ENCODE measurements at places on chromosomes 7 and 10. TPM values are rescaled to one million over a fixed set of nuclear protein-coding genes. Genes with fewer than 3 reads are reported as not detected.
A peak's percentile ranks its signal among the peaks of the same experiment; 100 is the strongest.

DNA sequence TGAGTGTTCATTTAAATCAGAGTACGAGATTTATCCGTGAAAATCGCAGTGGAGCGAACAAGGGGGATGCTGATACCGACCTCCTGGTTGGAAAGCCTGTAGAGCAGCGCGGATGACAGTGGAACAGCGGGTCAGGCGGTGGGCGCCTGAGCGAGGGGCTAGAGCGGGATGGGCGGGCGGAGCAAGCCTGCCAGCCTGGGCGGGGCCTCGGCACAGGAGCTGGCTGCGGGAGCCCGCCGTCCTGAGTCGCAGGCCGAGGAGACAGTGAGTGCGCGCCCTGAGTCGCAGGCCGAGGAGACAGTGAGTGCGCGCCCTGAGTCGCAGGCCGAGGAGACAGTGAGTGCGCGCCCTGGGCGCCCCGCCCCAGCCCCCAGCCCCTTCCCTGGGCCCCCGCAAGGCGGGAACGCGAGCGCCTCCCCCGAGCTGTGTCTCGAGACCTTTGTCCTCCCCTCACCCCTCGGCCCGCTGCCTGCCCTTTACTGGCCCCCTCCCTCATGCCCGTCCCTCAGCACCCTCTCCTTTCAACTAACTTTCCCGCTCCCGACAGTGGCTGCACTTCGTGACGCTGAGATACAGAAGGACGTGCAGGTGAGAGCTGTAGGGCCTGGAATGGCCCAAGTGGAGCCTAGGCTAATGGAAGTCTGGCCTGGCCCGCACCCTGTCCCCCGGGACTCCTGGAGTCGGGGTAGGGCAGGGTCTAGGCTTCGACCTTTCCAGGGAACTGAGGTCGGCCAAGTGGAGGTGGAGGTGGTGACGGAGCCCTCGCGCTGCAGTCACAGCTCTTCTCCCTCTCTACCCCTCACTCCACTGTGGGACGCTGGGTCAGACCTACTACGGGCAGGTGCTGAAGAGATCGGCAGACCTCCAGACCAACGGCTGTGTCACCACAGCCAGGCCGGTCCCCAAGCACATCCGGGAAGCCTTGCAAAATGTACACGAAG is at the start of gene AS3MT:
AS3MT (plus strand) TSS at position 213 of the 941 bp plus-strand sequence; CDS start at position 336, 123 bp downstream.
- DNase-seq = peak; percentile 64

GRCh38 chr7:16295558-16295957 is 125.8 kb downstream of the CRPPA start:
- no peak for DNase-seq

DNA sequence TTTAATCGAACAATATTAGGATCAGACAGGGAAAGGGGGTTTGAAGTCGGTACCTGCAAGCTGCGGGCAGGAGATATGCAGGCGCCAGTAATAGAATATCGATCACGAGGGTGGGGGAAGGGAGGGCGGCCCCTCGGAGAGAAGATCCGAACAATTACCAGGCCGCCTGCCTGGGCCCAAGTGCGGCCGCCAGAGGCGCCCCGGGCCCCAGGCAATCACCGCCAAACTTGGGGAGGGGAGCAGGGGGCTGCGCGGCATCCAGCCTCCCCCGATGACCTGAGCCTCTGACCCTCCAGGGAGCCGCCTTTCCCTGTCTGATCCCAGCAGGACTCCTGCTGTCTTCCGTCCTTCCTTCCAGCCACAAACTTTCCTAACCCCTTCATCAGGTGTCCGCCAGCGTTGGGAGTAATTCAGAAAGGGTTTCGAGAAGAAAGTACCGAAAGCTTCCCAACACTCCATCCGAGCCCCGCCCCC is 1.1 kb downstream of the NKX1-2 start:
- DNase-seq = no peak

The ADCYAP1R1 gene
- total RNA-seq = 9.1 TPM

Data from sciatic nerve (tissue), 2 donors.